ENCODE measurements at places on chromosomes 1 and 21.

- no peak for DNase-seq
Observed at GRCh38 chr1:25537153-25537831, 6.1 kb upstream of the LDLRAP1 start.

GRCh38 chr1:77063118-77063517 lies 156.1 kb downstream of the PIGK start:
- DNase-seq: no peak

DNA sequence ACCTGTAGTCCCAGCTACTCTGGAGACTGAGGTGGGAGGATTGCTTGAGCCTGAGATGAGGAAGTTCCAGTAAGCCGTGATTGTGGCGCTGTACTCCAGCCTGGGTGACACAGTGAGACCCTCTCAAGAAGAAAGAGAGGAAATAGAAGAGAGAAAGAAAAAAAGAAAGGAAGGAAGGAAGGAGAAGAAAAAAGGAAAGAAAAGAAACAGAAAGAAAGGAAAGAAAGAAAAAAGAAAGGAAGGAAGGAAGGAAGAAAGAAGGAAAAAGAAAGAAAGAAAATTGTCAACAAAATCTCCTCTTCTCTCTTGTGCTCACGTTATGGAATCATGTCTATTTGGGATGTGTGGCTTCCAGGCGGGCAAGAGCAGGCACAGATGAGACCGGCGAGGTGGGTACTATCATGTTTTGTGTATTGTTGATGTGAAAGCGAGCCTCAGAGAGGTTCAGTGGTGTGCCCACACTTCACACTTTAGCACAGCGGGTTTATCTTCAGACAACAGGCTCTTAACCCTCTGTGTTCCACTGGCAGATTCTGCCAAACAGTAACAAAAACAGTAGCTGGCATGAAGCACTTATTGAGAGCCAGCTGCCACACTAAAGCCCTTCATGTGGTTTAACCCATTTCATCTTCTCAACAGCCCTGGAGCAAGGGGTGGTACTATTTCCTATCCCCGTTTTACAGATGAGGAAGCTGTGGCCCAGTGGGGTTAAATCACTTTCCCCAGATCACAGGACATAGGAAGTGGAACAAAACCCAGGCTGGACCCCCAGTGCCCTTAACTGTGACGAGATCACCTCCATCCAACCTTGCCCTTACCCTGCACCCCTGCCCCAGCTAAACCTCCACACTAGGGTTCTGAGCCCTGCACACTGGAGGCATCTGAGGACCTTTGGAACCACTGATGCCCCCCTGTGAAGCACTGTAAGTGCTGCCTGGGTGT lies 94.7 kb upstream of the TARDBP start:
- DNase-seq: no peak

- DNase-seq: no peak
Observed at GRCh38 chr1:240293706-240294105, 202.0 kb downstream of the FMN2 start.

- DNase-seq: no peak
Observed at GRCh38 chr1:10857687-10858086, 61.2 kb upstream of the CASZ1 start.

Measured in activated CD4-positive, alpha-beta T cell treated with anti-CD3 and anti-CD28 coated beads, Interleukin-2, amount 50 U/mL, for 1 hour (primary cell).